SK-N-SH (cell line): ENCODE measurements at places on chromosomes 13 and 19. TPM values are rescaled to one million over a fixed set of nuclear protein-coding genes. Genes with fewer than 3 reads are reported as not detected.

DNA sequence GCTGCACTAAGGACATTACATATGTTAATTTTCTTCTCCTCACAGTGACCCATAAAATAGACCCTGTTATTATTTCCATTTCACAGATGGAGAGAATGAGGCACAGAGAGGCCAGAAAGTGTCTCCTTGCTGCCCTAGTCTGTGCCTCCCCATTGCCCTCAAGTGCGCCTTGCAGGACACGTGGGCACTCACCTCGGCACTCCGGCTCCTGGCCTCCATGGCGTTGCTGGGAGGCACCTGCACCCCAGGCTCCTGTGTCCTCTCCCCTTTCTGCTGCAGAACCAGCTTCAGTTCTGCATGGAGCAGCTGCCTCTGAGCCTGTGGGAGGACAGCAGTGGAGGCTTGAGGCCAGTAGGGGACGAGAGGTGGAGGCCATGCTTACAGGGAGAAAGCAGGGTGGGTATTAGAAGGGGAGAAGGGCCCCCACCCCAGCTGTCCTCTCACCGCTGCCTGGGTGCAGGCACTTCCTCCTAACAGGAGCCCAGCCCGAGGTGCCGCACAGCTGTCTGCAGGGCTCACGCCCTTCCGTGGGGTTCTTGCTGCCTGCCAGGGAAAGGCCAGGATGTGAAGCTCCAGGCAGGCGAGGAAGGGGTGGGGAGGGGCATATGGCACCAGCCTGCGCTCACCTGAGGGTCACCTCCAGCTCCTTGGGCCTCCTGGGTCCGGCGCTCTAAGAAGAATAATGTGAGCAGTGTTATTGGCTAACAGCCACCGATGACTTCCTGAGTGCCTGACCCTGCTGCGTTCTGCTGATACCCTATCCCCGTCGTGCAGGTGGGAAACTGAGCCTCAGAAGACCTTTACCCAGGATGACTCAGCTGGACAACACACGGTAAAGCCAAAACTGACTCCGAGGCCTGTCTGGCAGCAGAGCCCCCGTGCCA lies 5.2 kb downstream of the PRX start:
- DNase-seq: no peak

Gene RDH8
- 0.03 TPM in 1 of 2 replicates, not detected in the other for polyA plus RNA-seq

DNA sequence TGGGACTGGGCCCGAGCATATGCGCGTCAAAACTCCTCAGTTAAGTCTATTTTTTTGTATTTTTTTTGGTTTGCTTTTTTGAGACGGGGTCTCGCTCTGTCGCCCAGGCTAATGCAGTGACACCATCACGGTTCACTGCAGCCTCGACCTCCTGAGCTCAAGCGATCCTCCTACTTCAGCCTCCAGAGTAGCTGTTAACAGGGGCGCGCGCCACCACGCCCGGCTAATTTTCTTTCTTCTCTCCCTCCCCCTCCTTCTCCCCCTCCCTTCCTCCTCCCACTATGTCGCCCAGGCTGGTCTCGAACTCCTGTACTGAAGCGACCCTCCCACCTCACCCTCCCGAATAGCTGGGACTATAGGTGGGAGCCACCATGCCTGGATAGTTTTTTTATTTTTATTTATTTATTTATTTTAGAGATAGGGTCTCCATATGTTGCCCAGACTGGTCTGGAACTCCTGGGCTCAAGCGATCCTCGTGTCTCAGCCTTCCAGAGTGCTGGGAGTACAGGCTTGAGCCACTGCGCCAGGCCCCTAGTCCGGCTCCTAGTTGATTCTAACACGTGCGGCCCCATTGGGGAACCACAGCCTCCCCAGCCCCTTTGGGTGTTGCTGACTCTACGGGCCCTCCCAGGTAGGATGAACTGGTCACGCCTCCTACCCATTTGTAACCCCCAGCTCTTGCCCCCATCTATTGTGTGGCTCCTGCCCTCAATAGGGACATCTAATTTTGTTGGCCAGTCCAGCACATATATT lies 806 bp upstream of the ZNF837 start:
- DNase-seq: no peak

GRCh38 chr19:1292419-1293151 lies 6.9 kb downstream of the EFNA2 start:
- DNase-seq: no peak

DNA sequence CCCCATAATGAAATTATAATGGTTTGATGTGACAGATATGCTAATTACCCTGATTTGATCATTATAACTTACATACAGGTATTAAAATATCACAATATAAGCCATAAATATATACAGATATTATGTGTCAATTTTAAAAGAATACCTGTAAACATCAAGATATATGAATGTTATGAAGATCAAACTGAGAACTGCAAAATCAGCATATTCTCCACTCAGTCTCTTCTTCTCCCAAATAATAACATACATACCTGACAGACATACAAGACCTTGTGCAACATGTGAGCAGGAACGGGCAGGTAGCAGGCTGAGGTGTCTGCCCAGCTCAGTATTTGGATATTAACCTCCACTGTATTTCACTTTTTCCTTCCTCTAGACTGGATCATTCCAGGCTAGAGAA lies 547.2 kb downstream of the UQCRFS1 start:
- no peak for DNase-seq

Gene CEACAM6
- not detected in 2 replicates for polyA plus RNA-seq

DNA sequence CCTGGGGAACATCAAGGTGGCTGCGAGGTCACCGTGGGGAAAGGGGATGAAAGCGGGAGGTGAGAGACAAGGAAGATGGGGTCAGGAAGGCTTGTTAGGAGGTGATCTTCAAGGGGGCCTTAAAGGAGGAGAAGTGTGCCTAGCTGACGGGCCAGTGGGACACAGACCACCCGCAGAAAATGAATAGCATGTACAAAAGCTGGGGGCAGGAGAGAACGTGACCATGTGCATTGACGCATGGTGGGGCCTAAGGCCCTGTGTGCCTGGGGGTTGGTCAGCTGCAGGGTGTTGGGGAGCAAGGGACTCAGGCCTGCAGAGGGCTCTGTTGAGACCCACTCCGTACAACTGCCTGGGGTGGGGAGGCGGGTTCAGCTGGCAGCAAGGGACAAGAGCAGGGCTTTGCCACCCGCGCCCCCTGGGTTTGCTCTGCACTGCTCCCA lies 5.9 kb downstream of the RAB8A start:
- DNase-seq: no peak

- DNase-seq: no peak
Observed at GRCh38 chr19:17957885-17958284, 9.0 kb upstream of the KCNN1 start.

Gene PSG7
- 0.05 TPM in 1 of 2 replicates, not detected in the other for polyA plus RNA-seq

- DNase-seq: no peak
Observed at GRCh38 chr19:33706631-33707030, 84.9 kb downstream of the CHST8 start.

Gene PLK5
- polyA plus RNA-seq: 0.03 TPM in 1 of 2 replicates, not detected in the other

DNA sequence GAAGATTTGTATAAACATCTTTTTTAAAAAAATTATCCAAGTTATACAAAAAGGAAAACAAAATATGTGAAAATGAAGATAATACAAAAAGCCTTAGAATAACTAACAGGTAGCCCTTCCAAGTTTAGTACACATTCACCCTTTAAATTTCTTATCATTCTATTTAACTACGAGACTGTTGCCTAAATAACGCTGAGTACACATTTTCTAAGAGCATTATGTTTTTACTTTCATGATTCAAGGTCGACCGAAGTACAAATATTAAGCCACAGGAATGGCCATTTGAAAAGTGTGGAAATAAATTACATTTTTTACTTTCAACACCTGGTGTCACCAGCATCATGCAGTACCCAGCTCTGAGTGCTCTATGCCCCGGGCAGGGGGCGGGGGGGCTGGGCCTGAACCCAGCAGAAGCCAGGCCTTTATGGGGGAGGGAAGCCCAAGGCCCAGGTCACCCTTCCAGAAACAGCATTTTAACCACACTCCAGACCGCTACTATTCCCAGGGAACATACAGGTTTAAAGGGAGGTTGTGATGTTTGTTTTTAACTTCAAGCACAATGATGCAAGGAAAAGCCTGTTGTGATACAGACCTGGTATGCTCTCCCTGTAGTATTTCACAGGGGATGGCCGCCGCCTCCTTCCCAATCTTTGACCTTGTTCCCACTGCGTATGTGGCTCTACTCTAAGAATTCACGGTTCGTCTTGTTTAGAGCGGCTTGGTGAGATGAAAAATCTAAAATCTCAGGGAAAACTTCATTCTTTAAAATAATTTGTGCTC lies 24.0 kb downstream of the GGACT start:
- peak; percentile 61 for DNase-seq

DNA sequence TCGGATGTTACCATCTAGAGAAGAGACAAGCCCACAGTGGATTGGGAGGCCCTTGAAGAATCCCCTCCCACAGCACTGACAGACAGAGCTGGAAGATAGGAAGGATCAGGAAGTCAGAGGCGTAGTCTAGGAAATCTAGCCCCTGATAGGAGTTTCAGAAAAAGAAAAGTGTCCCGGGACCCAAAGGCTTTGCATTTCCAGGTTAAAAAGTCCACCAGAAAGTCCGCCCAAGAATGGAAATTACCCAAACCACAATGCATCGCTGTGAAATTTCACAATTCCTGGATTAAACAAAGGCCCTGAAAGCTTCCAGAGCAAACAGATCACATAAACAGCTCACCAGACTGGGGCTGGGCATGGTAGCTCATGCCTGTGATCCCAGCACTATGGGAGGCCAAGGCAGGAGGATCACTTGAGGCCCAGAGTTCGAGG lies 146.9 kb downstream of the KDM4B start:
- no peak for DNase-seq

GRCh38 chr13:98845742-98846141 lies 93.3 kb upstream of the SLC15A1 start:
- no peak for DNase-seq

DNA sequence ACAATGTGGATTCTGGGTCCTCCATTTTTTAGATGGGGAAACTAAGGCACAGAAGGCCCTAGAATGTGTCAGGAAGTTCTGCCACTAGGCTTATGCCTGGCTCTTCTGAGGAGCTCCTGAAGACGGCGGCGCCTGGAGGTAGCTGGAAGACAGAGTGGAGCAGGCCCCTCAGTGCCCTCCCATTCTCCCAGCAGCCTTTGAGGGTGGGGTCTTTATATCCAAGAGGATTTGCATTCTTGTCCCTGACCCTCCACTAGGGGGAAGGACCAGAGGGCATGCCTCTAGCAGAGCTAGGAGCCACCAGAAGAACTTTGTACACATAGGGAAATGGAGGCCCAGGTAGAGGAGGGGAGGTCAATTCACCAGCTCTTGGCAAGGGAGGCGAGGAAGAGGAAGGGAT lies 9.4 kb downstream of the CELF5 start:
- no peak for DNase-seq
